HFFc6 (cell line): ENCODE measurements at places on chromosomes 16 and 17.
A peak's percentile ranks its signal among the peaks of the same experiment; 100 is the strongest.

GRCh38 chr16:30005341-30006094 is 5.3 kb downstream of the DOC2A start:
- DNase-seq = peak; percentile 27

DNA sequence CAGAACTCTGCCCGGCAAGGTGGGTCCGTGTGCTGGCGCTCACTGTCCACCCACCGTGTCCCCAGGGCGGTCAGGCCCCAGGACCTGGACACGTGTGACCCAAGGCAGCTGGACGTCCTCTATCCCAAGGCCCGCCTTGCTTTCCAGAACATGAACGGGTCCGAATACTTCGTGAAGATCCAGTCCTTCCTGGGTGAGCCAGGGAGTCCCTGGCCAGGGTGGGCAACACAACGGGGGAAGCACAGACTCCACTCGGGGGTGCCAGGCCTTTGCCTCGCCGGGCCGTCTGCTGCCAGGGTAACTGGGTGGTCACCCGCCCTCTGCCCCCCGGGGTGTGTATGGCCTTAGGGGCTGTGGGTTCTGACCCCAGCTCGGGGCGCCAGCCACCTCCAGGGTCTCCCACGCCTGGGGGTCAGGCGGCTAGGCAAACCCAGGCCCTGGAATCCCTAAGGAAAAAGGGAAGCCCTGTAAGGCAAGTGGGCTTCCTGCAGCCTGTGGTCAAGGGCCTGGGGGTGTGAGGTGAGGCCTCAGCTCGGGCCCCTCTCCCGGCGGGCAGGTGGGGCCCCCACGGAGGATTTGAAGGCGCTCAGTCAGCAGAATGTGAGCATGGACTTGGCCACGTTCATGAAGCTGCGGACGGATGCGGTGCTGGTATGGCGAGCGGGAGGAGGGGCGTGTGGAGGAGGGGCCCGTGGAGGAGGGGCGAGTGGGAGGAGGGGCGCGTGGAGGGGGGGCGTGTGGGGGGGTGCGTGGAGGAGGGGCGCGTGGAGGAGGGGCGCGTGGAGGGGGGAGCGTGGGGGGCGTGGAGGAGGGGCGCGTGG is 6.5 kb downstream of the MSLN start:
- no peak for DNase-seq

- no peak for DNase-seq
These were observed 1.3 kb upstream of the TRIM65 start for GRCh38 chr17:75898065-75898464.

GRCh38 chr17:40247926-40248495 is 28.9 kb downstream of the WIPF2 start:
- no peak for DNase-seq

DNA sequence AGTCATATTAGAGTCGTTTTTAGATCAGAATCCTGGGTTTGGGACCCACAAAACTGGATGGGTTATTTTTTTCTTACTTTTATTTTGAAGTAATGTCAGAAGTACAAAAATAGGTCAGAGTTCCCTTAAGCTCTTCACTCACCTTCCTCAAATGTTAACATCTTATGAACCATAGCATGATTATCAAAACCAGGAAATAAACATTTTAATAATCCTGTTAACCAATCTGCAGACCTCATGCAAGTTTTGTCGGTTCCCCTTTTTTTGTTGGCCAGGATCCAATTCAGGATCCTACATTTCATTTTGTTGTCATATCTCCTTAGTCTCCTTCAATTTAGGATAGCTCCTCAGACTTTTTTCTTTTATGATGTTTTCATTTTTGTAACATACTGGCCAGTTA is 162.0 kb downstream of the CHD9 start:
- no peak for DNase-seq

GRCh38 chr16:17590711-17591654 is 120.2 kb upstream of the XYLT1 start:
- DNase-seq = peak; percentile 49

DNA sequence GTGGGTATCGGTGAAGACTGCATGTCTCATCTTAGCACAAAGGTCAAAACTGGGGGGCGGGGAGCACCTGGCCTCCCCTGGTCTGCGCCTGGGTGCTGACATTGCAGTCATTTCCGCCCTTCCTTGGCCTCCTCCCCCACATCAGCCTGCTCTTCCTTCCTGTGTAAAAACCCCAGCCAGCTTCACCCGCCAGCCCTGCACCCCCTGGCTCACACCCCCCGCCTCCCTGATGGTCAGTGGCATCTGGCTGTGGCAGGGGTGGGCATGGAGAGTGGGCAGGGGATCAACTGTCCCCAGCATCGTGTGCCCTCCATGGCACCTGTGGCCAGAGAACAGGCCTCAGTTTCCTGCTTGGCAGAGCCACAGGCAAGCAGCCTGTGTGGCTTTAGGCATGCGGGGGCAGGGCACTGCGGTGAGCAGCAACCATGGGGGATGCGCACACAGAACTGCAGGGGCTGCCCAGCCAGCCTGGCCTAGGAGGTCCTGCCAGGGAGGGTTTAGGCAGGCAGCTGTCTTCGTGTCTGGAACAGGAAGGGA is 26.5 kb upstream of the LASP1NB start:
- DNase-seq = no peak

GRCh38 chr16:50251375-50252081 is 14.8 kb upstream of the ADCY7 start:
- peak; percentile 92 for DNase-seq

DNA sequence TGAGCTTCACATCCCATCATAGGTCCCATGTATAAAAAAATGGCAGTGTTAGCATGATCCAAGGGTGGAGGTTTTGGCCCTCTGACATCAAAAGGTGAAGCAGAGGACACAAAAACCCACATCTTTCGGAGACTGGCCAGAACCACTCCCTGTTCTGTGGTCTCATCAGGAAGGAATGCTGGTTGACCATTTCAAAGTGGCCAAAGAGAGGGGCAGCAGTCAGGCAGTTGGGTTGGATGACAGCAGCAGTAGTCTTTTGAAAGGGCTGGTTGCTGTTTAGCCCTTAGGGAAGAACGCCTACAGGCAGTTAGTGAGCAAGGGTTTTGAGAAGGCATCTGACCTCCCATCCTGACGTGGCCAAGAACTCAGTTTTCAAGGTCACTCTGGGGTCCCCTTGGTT is 40.5 kb downstream of the LCMT1 start:
- DNase-seq = peak; percentile 84

GRCh38 chr16:23121024-23121423 is 28.2 kb downstream of the USP31 start:
- DNase-seq = no peak

- DNase-seq = no peak
These were observed 44.0 kb downstream of the GPRC5B start for GRCh38 chr16:19840524-19841110.

GRCh38 chr16:65105171-65105570 is 16.7 kb downstream of the CDH11 start:
- DNase-seq = no peak

DNA sequence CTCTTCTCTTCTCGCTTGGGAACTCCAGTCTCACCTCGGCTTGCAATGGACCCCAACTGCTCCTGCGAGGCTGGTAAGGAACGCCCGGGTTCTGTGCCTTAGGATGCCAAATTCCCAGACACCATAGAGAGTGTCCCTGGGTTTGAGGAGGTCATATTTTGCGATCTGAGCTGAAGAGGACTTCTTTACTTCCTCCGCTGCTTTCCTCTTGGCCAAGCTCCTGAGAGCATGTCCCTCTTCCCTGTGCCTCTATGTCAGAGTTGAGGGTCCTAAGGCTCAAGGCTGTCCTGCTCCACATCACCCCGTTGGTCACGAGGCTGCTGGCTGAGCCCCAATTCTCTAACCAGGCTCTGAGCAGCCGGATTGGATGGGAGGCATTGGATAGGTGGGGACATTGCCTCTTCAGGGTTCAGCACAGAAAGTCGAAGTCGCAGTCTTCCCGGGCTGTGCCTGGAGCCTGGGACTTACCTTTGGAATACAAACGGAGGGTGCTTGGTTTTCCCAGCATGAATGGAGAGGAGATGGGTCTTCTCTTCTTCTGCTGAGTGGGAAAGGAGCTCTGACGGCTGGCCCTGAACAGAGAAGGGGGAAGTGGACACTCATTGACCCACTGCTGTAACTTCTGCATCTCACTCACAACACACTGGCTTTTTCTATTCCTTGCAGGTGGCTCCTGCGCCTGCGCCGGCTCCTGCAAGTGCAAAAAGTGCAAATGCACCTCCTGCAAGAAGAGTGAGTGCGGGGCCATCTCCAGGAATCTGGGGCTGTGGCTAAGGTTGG is 416 bp downstream of the MT1H start:
- no peak for DNase-seq

DNA sequence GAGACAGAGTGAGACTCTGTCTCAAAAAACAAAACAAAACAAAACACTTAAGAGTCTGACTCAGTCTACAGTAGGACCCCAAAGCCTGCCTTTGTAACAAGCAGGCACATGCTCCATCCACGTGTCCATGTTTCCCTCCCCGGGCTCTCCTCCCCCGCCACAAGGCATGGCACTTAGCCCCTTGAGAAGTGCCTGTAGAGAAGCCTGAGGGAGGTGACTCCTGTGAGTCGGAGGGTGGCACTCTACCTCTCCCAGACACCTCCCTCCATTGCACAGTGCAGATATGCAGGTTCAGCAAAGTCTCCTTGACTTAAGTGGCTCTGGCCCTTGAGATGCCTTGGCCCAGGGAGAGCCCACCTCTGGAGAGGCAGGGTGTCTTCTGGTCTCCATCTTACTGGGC is 6.8 kb downstream of the FHOD1 start:
- DNase-seq = peak; percentile 37

GRCh38 chr17:65270499-65271253 is 133.5 kb downstream of the RGS9 start:
- DNase-seq = no peak

DNA sequence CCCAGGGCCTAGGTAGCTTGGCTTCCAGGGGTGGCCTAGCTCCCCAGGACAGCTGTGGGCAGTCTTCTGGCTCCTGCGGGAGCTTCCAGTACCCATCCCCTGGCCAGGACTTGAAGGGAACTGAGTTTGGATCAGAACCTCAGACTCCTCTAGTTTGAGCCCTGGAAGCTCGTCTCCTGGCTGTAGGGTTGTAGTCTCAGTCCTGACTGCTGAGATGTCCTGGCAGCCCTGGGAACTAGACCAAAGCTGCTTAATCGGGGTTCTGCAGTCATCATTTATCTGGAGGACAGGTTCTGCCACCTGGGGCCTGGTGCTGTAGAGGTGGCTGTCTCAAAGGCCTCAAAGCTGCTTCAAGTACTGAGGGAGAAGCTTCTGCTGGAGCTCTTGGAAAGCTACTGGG is 163.7 kb downstream of the WSCD1 start:
- DNase-seq = no peak

DNA sequence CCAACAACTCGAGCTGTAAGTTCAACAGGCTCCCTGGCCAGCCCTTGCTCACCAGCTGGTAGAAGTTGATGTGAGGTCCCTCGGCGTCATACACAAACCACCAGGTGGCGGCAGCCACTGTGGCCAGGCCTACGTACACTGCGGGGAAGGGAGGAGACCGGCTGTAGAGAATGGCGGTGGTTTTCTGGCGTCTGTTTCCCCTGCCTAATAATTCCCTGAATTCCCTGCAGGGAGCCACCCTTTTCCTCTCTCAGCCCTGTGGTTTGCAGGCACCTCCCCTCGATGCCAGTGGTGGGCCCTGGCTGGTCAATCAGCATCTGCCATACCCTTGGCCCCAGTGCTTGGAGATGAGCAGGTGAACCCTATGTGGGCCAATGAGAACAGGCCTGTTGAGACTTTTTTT is 18.9 kb upstream of the P2RX1 start:
- DNase-seq = peak; percentile 45

- no peak for DNase-seq
These were observed 27.1 kb upstream of the GCSH start for GRCh38 chr16:81123092-81123852.

DNA sequence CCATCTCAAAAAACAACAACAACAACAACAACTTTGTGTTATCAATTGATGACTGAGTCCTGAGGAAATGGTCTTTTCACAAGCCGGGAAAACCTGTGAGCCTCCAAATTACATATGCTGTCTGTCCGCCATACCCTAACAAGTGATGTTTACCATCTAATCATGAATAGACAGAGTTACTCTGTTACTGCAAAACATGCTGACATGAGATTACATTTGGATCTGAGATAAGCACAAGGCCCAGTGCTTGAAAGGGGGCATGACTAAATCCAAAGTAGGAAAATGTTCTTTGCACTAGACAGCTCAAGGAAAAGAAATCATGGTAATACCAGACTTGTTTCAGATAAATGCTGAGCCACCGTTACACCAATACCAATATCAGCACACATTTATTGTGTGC is 8.6 kb upstream of the ATXN1L start:
- no peak for DNase-seq

- DNase-seq = no peak
These were observed 30.0 kb upstream of the PRSS54 start for GRCh38 chr16:58324792-58325191.

- no peak for DNase-seq
These were observed 4.7 kb upstream of the GOT2 start for GRCh38 chr16:58738672-58739296.

DNA sequence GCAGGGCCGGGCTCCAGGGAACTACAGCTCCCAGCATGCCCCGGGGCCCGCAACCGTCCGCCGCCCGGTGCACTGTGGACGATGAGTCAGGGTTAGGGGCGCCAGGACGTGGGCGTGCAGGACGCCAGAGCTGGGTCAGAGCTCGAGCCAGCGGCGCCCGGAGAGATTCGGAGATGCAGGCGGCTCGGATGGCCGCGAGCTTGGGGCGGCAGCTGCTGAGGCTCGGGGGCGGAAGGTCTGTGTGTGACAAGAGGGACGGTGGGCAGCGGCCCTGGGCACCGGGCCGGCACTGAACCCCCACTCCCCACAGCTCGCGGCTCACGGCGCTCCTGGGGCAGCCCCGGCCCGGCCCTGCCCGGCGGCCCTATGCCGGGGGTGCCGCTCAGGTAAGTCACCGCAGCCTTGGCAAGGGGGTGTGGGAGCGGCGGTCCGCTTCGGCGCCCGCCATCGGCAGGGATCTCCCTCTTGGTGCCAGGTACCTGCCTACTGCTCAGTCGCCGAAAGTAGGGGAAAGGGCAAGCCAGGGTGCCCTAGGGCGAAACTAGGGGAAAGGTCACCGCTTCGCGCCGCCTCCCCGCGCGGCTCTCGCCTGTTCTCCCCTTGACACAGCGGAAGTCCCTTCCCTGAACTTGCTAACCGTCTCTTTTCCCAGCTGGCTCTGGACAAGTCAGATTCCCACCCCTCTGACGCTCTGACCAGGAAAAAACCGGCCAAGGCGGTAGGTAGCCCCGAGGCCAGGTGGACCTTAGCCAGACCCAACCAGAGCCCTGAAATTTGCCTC is at the start of the genes ACADVL and DLG4:
Gene ACADVL (plus strand): TSS at position 127 of the 781 bp plus-strand sequence. CDS start 47 bp downstream, at position 174.
Gene DLG4 (minus strand): TSS at position 25 of the 781 bp plus-strand sequence.
- peak; percentile 82 for DNase-seq

DNA sequence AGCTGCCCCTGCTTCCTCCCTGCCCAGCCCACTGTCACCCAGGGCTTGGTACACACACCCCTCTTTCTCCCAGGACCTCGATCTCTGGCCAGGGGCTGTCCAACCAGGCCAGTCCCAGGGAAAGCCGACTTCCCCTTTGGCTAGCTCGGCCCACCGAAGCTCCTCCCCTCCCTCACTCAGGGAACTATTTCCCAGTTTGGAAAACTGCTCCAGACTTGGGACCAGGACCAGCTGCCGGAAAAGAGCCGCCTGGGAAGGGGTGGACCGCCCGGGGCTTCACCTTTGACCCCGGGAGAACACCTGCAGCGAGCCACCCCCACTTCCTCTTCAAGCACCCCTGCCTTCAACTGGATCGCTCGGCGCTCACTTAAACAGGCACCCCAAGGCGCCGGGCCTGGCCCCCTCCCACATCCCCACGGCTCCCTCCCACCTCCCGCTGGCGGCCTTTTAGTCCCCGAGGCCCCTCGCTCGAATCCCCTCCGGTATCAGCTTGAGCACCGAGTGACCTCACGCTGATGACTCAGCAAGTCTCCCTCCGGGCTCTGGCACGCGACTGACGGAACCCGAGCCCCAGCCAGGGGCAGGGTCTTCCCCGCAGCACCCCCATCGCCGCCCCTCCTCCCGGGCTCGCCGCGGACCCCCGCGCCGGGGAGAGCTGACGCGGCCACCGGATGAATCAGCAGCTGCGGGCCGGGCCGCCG is 934 bp downstream of the MAFG start:
- DNase-seq = peak; percentile 75
